ENCODE measurements at places on chromosomes 13 and 19.

DNA sequence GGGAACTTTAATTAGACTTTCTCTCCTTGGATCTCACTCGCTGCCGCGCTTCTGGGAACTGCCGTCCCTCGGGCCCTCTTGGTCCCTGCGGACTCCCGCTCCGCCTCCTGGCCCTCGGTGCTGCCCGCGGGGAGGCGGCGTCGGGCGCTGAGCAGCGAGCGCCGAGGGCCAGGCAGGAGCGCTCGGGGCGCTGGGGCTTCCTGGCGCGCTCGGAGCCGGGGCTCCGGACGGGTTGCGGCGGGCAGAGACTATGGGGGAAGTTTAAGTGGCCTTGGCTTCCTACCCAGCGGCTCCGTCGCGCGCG, 704 bp downstream of the CHST8 start:
- DNase-seq: no peak

- DNase-seq: no peak
These were observed 326.9 kb downstream of the FGF9 start for GRCh38 chr13:21997726-21998125.

DNA sequence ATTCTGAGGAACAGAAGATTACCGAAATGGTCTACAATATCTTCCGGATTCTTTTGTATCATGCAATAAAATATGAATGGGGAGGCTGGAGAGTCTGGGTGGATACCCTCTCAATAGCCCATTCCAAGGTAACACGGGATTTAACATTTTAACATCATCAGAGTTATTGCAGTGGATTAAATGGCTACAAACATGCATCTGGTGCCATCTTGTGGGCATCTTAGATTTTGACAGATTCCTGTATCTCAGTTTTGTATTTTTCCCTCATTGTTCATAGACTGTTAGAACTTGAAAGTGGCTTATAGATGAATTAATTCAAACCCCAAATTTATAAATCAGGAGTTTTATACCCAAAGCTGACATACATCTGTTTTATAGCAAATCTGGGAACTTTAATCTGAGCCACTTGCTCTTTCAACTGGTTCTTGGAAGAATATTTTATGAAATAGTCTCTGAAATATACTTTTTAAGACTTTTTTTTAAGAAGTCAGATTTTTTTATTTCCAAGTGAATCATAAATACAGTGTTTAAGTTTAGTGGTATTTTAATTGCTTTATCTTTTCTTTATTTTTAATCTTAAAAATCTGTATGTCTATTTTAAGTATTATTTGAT, 215.2 kb downstream of the NBEA start:
- no peak for DNase-seq

DNA sequence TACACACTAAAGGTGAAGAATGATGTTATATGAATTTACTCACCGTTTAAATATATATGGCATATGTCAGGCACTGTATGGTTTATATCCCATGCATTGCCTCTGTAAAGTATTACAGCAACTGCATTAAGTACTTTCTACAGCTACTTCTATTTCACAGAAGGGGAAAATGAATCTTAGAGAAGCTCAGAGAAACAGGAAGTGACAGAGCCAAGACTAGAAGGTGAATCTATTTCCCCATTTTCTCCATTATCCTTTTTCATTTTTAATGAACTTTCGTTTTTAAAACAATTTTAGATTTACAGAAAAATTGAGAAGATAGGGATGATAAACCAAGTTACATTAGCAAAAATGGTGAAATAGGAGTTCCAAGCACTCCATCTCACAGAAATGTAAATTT, 863.3 kb downstream of the UQCRFS1 start:
- DNase-seq: no peak

DNA sequence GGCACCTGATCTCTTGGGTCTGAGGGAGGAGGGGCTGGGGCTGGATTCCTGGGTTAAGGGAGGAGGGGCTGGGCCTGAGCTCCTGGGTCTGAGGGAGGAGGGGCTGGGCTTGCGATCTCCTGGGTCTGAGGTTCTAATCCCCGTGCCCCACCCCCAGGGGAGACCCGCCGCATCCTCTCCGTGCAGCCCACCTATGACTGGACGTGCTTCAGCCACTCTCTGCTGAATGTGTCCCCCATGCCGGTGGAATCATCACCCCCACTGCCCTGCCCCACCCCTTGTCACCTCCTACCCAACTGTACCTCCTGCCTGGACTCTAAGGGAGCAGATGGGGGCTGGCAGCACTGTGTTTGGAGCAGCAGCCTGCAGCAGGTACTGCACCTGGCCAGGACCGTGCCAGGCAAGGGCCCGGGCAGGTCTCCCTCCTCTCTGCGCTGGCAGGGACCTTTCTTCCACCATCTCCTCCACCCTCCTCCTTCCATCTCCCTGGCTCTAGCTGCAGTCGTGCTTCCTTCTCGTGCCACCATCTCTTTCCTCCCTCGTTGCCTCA, 27.1 kb downstream of the CNFN start:
- no peak for DNase-seq

DNA sequence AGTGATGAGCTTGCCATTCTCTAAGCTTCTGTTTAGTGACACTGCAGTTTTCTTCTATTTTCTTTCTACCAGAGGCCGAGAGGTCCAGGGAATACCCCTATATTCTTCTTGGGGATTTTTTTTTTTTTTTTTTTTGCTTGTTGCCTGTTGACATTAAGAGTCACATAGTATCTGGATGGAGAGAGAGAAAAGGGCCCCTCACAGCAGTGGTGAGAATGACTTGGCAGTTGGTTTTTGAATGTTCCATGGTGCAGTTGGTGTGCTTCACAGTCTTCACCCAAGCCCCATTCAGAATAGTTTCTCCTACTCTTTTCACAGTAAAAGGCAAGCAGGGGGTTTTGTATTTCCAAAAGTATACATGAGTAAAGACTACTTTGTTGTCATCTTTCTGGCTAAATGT, 577.9 kb downstream of the LMO7 start:
- DNase-seq: no peak

- DNase-seq: no peak
These were observed 295.8 kb downstream of the TEX29 start for GRCh38 chr13:111616203-111616602.

DNA sequence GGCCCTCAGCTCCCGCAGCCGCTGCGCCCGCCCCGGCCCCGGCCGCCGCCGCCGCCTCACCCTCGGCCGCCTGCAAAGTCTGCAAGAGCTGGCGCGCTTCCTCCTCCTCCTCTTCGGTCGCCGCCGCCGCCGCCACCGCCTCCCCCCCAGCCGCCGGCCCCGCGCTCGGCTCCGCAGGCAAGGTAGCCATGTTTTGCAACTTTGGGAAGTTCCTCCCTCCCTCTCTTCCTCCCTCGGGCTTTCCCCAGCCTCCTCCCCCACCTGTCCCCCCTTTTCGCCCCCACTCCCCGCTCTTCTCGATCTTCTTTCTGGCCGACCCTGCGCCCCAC, 433 bp downstream of the SIX5 start:
- peak; percentile 54 for DNase-seq

- no peak for DNase-seq
These were observed 379.4 kb upstream of the DACH1 start for GRCh38 chr13:72246396-72246795.

DNA sequence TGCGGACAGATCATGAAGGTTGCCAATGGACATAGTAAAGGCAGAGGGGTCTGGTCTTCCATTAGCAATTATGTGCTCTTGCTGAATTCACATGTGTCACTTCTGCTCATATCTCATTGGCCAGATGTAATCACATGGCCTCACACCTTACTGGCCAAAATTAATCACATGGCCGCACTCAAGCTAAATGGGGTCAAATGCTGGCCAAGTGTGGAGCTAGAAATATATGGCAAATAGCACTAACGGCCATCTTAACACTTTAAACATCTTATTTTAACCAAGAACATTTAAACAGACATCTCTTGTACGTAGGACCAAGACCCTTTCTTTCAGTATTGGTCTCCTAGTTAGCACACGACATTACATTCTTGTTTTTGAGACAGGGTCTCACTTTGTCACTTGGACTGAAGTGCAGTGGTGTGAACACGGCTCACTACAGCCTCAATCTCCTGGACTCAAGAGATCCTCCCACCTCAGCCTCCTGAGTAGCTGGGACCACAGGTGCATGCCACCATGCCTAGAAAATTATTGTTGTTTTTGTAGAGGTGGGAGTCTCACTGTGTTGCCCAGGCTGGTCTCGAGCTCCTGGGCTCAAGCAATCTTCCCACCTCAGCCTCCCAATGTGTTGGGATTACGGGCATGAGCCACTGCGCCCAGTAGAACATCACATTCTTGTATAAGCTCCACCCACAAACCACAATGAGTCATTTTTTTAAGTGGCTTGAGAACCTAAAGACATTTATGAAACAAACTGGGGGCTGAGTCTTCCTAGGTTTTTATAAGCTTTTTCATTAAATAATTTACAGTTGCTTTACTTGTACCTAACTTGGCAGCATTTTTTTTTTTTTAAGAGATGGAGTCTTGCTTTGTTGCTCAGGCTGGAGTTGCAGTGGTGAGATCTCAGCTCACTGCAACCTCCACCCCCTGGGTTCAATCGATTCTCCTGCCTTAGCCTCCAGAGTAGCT, 2.9 kb upstream of the PTOV1 start:
- DNase-seq: no peak

- no peak for DNase-seq
These were observed 21.3 kb upstream of the F7 start for GRCh38 chr13:113084094-113084942.

GRCh38 chr13:76894401-76895110, 8.4 kb upstream of the KCTD12 start:
- DNase-seq: no peak

GRCh38 chr19:39828654-39829032, 5.3 kb downstream of the DYRK1B start:
- no peak for DNase-seq

DNA sequence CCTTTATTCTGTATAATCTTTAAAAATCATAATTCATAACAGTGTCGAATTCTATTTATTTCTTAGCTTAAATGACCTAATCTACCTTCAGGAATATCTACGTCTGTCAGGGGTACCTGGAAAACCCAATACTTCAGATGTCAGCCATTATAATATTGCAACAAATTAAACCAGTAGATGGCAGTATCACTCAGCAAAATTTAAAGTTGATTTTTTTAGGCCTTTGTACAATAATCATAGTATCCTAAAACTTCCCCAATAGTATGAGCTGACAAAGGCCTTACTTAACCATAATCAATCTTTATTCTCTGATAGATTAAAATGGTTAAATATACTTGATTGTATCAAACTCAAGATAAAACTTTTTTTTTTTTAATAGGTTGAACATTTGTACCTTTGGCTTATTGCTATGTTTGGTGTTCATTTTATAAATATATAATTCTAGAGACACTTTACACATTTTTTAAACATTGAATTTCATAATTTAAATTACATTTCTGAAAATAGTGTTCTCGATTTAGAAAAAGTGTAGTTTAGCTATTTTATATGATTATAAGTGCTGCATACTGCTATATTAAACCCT, 830.2 kb upstream of the SPRY2 start:
- DNase-seq: no peak

- DNase-seq: no peak
These were observed 2.1 kb downstream of the RNF126 start for GRCh38 chr19:660793-661426.

DNA sequence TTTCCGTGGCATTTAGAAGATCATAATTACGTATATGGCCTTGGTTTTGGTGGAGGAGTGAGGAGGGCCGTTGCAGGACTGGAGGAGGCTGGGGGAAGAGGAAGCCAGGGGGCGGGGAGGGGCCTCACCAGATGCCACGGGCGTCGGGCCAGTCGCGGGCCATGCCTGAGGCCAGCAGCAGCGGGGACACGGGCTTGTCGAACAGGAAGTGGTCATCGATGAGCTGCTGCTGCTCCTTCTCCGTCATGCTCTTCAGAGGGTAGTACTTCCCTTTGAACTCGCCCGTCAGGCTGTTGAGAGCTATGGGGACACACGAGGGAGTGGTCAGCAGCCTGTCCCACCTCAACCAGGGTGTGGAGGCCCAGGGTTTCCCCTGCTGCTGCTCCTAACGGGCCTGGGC, 11.1 kb downstream of the CKM start:
- DNase-seq: no peak

GRCh38 chr19:56617531-56617930, 22.4 kb downstream of the ZNF71 start:
- no peak for DNase-seq

DNA sequence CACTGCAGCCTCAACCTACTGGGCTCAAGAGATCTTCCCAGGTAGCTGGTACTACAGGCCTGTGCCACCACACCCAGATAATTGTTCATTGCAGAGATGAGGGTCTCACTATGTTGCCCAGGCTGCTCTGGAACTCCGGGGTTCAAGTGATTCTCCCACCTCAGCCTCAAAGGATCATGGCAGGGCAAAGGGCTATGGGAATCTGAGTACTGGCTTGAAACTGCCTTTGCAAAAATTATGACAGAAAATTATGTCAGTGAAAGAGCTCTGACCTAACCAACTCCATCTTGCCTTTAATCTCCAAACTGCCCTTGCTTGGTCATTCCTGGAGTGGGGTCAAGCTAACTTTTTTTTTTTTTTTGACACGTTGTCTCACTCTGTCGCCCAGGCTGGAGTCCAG, 1.3 kb upstream of the DNASE2 start:
- DNase-seq: no peak

DNA sequence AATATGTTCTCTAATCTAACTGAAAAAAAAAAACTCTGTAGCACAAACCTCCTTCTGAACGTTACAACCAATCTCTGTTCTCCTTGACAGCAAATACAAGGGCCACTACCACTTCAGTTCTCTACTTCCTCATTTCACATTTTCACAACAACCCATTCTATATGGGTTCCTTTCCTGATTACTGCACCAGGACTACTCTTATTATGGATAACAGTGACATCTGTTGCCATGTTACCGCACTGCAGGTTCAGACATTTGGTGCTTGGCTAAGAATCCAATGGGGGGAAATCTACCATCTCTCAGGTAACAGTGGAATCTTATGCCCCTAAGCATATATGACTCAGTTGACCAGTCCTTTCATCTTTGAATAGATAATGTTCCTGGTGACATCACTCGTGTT, 11.6 kb upstream of the FPR3 start:
- DNase-seq: no peak

GRCh38 chr13:51734786-51735185, 69.2 kb downstream of the DHRS12 start:
- DNase-seq: no peak

GRCh38 chr13:106680796-106681472, 113.0 kb upstream of the ARGLU1 start:
- DNase-seq: no peak

DNA sequence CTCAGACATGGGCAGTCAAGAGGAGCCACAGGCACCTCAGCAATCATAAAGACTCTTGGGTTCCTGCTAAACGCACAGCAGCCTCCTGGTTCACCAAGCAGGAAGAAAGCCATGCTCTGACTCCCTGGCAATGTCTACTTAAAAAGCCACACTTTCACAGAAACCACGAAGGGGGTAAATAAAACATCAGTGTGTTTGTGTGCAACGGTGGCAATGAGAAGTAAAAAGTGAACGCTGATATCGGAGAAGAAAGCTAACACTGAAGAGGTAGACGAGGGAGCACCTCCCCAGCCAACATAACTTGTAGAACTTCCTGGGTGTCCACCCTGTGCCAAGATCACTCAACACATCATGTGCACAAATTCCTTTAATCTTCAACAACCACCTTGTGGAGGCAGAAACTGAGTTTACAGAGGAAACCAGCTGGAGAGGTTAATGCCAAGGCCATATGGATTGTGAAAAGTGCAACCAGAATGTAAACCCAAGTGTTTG, 30.2 kb downstream of the HSPH1 start:
- no peak for DNase-seq

Measured in activated T-cell treated with anti-CD3 and anti-CD28 coated beads, Interleukin-2, amount 50 U/mL, for 1 hour (primary cell).